ENCODE measurements at places on chromosomes 2 and 18. TPM values are rescaled to one million over a fixed set of nuclear protein-coding genes. Genes with fewer than 3 reads are reported as not detected.

- no peaks in the 10 kb centered on the region for H3K4me1 ChIP-seq
- no peak overlapping the region for H3K4me3 ChIP-seq
- no peaks in the 10 kb centered on the region for H3K27me3 ChIP-seq
- no peaks in the 10 kb centered on the region for H3K36me3 ChIP-seq
Observed at GRCh38 chr2:223735659-223736244, 101.6 kb downstream of the AP1S3 start.

OTOF gene
- total RNA-seq, result not detected

DNA sequence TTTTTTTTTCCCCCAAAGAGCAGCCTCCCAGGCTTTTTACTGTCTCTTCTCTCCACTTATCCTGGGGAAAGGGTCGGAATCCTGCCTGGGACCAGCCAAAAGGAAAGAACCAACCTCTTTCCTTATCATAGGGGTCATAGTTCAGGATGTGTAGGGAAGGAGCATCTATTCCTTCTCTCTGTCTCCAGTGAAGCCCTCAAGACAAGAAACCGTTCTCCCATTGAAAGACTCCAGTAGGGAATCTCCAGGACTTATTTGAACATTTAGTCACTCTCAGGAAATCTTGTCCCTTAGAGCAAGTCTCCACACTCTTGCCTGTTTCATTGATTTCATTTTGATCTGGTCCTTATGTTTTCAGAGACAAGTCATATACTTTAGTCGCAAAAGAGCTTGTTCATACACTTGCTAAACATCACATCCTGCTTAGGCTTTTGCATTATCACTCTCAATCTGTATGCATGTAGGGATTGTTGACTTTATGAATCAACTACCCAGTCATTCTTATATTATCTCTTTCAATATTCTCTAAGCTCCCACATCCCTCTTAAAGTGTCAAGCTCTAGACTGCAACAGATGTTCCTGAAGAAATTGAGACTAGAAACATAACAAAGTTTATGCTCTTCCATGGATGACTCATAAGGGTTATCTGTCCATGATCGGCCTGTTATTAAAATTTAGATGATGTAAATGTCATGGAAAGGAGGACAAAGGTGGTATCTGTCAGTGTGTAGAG, 116.2 kb upstream of the ST6GAL2 start:
- no peaks in the 10 kb centered on the region for H3K36me3 ChIP-seq
- H3K27me3 ChIP-seq, result no peaks in the 10 kb centered on the region
- no peak overlapping the region for H3K27ac ChIP-seq
- DNase-seq, result no peak

- DNase-seq, result no peak
- H3K4me1 ChIP-seq, result no peaks in the 10 kb centered on the region
- H3K27ac ChIP-seq, result no peak overlapping the region
- no peak overlapping the region for H3K4me3 ChIP-seq
- no peaks in the 10 kb centered on the region for H3K27me3 ChIP-seq
Observed at GRCh38 chr2:195092341-195092740, 564.7 kb upstream of the SLC39A10 start.

- H3K4me1 ChIP-seq, result no peaks in the 10 kb centered on the region
- no peak overlapping the region for H3K4me3 ChIP-seq
- H3K27me3 ChIP-seq, result no peaks in the 10 kb centered on the region
- DNase-seq, result no peak
- H3K27ac ChIP-seq, result no peak overlapping the region
Observed at GRCh38 chr2:197993363-197993762, 189.0 kb downstream of the PLCL1 start.

- H3K27ac ChIP-seq, result peak overlapping the region; percentile 62
- H3K4me1 ChIP-seq, result peaks cover 60% of the 10 kb centered on the region
Observed at GRCh38 chr2:10329880-10330699, 27.4 kb downstream of the HPCAL1 start.

DNA sequence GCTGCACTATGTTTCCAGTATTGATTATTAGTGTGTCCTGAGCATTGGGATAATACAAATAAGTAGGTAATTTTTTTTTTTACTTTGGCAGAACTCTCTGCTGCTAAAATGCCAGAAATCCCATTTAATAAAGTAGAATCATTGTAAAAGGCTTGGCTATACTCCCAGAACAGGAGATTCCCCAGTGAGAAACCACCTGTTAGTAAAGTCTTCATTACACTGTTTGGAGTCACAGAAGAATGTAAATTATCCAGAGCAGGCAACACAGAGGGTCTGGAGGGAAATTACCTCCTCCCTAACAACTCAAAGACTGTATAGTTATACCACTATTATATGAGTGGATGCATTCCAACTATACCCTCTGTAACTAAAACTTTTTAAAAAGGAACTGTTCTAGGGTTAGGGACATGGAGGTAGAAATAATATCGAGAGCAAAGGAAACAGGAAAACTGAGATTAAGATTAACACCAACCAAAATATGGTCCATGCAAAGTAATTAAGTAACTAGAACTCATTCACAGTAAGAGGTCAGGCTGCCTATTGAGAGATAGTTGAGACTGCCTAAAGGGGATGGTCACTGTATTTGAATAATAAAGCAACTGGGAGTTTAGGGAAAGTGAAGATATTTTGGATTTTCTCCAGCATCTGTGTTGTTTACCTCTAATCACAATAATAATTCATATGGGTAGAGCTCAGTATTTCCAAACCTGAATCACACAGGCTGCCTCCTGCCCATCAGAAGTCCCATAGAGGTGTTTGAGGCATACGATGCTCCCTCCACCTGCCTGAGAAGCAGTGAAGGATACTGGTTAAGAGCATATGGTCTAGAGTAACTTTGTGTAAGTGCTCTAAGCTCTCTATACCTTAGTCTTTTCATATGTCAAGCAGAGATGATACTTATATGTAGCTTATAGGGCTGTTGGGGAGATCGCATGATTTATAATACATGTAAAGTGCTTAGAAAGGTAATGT, 34.4 kb downstream of the MAP2 start:
- H3K4me3 ChIP-seq, result no peak overlapping the region
- H3K27ac ChIP-seq, result no peak overlapping the region
- H3K4me1 ChIP-seq, result no peaks in the 10 kb centered on the region
- no peaks in the 10 kb centered on the region for H3K36me3 ChIP-seq

- H3K36me3 ChIP-seq, result no peaks in the 10 kb centered on the region
- H3K27me3 ChIP-seq, result no peaks in the 10 kb centered on the region
- peak within 1 kb of the TSS; percentile 91 for H3K27ac ChIP-seq
- H3K4me3 ChIP-seq, result peak within 1 kb of the TSS; percentile 79
- DNase-seq, result peak; percentile 95
Observed at GRCh38 chr2:27356382-27357181, at the start of gene GTF3C2. Gene GTF3C2 (minus strand): TSS chr2:27356764. CDS start chr2:27343554, 13,210 bp downstream.

GRCh38 chr2:8408560-8409460, 273.0 kb upstream of the ID2 start:
- H3K4me3 ChIP-seq, result no peak overlapping the region
- no peak for DNase-seq
- H3K27ac ChIP-seq, result no peak overlapping the region
- H3K27me3 ChIP-seq, result no peaks in the 10 kb centered on the region

LOXHD1 gene
- total RNA-seq, result not detected

CNPPD1 gene
- total RNA-seq, result 102 TPM

GRCh38 chr2:226336283-226336682, 463.3 kb downstream of the IRS1 start:
- H3K27ac ChIP-seq, result no peak overlapping the region
- H3K36me3 ChIP-seq, result no peaks in the 10 kb centered on the region
- H3K4me1 ChIP-seq, result no peaks in the 10 kb centered on the region
- no peak overlapping the region for H3K4me3 ChIP-seq
- H3K27me3 ChIP-seq, result no peaks in the 10 kb centered on the region

- no peak overlapping the region for H3K4me3 ChIP-seq
- H3K27me3 ChIP-seq, result no peaks in the 10 kb centered on the region
- no peak for DNase-seq
- H3K4me1 ChIP-seq, result no peaks in the 10 kb centered on the region
Observed at GRCh38 chr2:215553946-215554345, 118.1 kb upstream of the FN1 start.

DNA sequence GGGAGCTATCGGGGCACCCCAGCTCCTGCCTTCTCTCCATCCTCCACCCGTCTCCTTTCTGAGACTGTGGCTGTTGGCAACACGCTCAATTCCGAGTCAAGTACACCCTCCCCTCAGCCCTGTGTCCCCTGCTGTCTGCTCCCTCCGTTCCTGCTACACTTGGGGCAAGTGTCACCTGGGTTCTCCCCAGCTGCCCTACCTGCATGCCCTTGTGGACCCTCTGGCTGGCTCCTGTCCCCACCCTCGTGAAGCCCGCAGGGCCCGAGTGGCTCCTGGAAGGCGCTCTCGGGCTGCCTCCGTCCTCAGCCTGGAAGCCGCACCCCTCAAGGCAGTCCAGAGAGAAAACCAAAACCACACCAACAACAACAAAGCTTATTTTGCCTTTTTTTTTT, 33.9 kb downstream of the PDIA6 start:
- DNase-seq, result no peak
- H3K36me3 ChIP-seq, result peaks cover 14% of the 10 kb centered on the region
- no peak overlapping the region for H3K27ac ChIP-seq
- no peaks in the 10 kb centered on the region for H3K27me3 ChIP-seq

GRCh38 chr2:118177884-118178283, 89.6 kb downstream of the INSIG2 start:
- H3K36me3 ChIP-seq, result no peaks in the 10 kb centered on the region
- no peaks in the 10 kb centered on the region for H3K4me1 ChIP-seq
- no peaks in the 10 kb centered on the region for H3K27me3 ChIP-seq
- DNase-seq, result no peak
- H3K27ac ChIP-seq, result no peak overlapping the region

- no peaks in the 10 kb centered on the region for H3K4me1 ChIP-seq
- no peak for DNase-seq
- no peak overlapping the region for H3K27ac ChIP-seq
- no peaks in the 10 kb centered on the region for H3K27me3 ChIP-seq
- H3K4me3 ChIP-seq, result no peak overlapping the region
Observed at GRCh38 chr18:62030091-62030985, 137.5 kb upstream of the RNF152 start.

DNA sequence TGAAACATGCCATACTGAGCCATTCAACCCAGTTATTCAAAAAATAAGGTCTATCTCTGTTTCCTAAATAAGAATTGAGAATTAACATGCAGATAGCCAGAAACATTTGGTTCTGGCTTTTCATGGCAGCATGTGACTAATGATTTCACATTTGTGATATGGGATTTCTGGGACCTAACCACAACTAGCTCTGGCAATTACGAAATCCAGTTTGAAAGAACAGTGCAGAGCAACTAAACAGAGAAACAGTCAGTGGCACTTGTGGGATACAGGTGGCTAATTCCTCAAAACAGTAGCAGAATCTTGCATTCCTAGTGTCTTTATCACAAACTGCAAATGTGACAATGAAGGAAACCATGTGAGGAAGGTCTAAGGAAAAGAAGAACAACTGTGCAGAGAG, 637.8 kb upstream of the CHAC2 start:
- no peaks in the 10 kb centered on the region for H3K36me3 ChIP-seq
- H3K4me1 ChIP-seq, result no peaks in the 10 kb centered on the region
- no peak for DNase-seq
- no peak overlapping the region for H3K4me3 ChIP-seq

- no peaks in the 10 kb centered on the region for H3K27me3 ChIP-seq
- no peak overlapping the region for H3K27ac ChIP-seq
- DNase-seq, result no peak
- H3K36me3 ChIP-seq, result no peaks in the 10 kb centered on the region
Observed at GRCh38 chr2:10282611-10283105, 20.0 kb upstream of the HPCAL1 start.

GRCh38 chr2:104249629-104250028, 604.3 kb upstream of the POU3F3 start:
- no peak overlapping the region for H3K4me3 ChIP-seq
- H3K27ac ChIP-seq, result no peak overlapping the region
- H3K27me3 ChIP-seq, result no peaks in the 10 kb centered on the region
- DNase-seq, result no peak

DNA sequence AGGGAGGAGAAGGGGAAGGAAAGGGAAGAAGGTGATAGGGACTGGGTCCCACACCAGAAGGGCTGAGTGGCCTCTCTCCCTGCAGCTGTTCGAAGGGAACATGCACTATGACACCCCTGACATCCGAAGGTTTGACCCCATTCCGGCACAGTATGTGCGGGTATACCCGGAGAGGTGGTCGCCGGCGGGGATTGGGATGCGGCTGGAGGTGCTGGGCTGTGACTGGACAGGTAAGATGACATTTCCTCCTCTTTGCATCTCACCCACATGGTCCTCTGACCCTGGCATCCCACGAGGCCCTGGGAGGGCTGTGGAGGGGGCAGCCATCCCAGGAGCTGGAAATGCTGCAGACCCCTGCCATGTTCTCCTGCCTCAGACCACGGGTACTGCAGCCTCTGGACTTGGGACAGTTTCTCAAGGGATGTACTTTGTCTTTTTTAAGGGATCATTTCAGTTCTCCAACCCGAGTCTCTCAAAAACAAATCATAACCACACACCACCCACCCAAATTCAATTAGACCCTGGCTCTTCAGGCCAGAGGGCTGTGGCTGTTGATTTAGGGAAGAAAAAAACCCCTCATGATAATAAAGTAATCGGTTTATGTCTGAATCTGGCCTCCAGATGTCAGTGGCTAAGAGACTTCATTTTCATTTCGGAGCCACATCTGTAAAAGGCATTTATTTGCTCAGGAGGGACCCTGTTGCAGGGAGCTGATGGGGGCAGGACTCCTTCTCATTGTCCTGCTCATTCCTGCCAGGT, 63.5 kb downstream of the NRP2 start:
- H3K4me1 ChIP-seq, result peaks cover 6% of the 10 kb centered on the region
- H3K27me3 ChIP-seq, result no peaks in the 10 kb centered on the region
- H3K27ac ChIP-seq, result peak overlapping the region; percentile 27
- DNase-seq, result no peak

GRCh38 chr18:48540251-48541025, 1.6 kb downstream of the CTIF start:
- no peaks in the 10 kb centered on the region for H3K27me3 ChIP-seq
- H3K4me1 ChIP-seq, result peaks cover 10% of the 10 kb centered on the region
- DNase-seq, result peak; percentile 77
- H3K4me3 ChIP-seq, result peak overlapping the region; percentile 94
- no peaks in the 10 kb centered on the region for H3K36me3 ChIP-seq
- H3K27ac ChIP-seq, result peak overlapping the region; percentile 92

DNA sequence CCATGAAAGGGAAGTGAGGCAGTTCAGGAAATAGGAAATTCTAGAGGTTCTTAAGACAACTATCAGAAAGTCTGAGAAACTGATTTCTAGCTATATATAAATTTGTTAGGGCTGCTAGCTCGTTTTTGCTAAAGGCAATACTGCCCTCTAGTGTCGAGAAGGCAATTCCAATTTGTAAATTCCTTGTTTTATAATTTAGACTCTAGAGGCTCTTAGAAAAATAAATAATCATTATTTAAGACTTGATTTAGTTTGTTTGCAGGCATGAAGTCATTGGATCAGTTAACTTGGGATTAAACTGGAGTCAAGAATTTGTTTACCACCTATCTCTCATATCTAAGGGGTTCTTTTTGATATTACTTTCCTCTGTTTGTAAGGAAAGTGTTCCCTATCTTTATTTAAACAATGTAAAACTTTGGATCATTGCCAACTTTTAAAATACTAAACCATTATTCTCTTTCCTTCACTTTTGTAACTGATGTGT, 66.2 kb downstream of the ACVR2A start:
- H3K4me1 ChIP-seq, result no peaks in the 10 kb centered on the region
- no peak overlapping the region for H3K27ac ChIP-seq
- no peak for DNase-seq
- H3K4me3 ChIP-seq, result no peak overlapping the region

NYAP2 gene
- total RNA-seq, result not detected

RETREG2 gene
- 226 TPM for total RNA-seq

GRCh38 chr2:101223814-101224231, 28.9 kb upstream of the CNOT11 start:
- no peak overlapping the region for H3K4me3 ChIP-seq
- DNase-seq, result peak; percentile 51
- no peaks in the 10 kb centered on the region for H3K36me3 ChIP-seq
- H3K27me3 ChIP-seq, result no peaks in the 10 kb centered on the region

STARD6 gene
- total RNA-seq, result not detected

ADAM23 gene
- 1.2 TPM for total RNA-seq

Data from transverse colon (tissue), 4 donors.